ENCODE measurements at places on chromosomes 1 and 21.

DNA sequence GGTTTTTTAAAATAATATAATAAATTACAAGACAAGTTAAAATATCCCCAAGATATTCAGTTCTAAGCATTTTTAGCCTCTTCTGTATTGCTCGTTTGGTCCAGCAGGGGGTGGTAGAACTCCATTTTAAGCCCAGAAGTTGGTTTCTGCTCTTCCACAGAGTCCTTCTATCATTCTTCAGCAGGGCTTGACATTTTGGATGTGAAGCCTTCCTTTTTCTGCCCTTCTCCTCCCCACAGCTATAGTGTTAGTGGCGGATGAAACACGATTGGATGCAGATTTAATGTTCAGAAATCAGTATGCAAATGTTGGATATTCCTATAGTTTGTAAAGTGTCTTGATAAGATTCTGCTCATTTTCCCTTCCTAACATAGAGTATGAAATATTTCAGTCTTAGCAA is 1.4 kb downstream of the NCAM2 start:
- peak; percentile 64 for DNase-seq

DNA sequence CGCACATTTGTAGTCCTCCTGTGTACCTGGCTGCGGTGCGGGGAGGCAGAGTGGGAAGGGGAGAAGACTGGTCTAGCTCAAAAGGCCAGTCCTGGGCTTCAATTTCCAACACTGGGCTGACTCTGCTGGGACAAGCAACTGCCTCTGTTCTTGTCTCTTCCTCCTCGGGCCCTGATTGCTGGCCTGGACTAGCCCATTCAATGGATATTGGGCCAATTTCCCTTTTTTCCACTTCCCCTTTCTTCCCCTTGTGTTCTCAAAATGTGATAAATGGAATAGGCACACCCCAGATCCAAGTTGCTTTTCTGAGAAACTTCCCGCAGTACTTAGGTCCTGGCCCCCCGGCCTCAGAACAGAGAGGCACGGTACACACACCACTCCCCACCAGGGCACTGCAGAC is 48.2 kb downstream of the SPSB1 start:
- no peak for DNase-seq

DNA sequence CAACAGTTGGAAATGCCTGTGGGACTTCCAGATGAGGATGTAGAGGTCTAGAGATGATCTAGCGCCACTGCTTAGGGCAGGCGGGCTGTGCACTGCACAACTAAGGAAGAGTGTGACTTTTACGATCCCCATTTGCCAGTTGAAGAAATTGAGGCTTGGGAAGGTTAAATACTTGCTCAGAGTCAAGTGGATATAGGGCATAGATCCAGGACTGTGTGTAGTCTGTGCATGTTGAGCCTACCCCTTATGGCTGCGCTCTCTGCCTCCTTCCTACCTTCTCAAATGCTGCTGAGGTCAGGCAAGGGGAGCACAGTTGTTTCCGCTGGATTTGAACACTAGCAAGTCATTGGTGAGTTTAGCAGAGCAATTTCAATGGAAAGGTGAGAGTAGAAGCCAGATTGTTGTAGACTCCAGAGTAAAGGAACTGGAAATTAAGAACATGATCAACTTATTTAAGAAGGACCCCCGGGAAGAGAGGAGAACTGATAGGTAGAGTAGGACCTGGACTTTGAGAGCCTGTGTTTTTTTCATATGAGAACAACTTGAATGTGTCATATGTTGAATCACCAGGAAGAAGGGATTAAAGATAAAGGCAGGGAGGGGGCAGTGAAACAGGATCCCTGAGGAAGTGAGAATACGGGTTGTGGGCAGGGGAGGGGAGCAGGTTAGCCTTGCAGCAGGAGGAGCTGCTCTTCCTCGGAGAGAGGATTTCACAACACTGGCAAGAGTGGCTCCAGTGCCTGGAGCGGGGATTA is 2.7 kb downstream of the CAPN2 start:
- no peak for DNase-seq

DNA sequence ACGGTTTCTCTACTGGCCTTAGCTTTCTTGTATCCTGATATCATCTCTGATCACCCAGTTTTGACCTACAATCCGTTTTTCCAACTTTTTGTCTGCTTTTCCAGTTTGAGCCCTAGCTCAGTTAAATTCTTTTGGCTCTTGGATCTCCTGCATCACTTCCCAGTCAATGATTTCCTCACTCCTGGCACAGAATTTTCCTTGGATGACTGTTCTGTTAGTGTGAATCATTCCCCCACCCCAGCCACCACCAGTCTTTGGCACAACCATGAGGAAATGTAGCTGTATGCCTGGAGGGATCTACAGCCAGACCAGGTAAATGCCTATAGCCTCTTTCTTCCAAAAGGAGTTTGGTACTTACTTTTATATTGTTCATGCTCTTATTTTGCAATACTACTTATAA is 187.2 kb upstream of the PTGFR start:
- DNase-seq: no peak

DNA sequence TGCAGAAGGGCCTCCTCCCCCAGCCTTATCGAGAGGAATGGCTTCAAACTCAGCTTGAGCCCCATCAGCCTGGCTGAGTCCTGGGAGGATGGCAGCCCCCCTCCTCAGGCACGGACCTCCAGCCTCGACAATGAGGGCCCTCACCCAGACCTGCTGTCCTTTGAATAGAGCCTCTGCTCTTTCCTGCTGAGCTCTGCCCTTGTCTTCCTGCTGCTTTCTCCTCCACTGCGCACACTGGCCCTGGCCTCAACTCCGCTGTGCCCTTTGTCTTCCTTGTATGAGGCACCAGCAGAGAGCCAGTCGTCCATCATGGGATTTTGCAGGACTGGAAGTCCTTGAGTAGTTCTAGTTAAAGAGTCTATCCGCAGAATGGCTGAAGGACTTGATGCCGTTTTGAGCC is 2.0 kb downstream of the C1orf226 start:
- DNase-seq: no peak

- no peak for DNase-seq
These were observed 340.4 kb downstream of the USP25 start for GRCh38 chr21:16070207-16070651.

DNA sequence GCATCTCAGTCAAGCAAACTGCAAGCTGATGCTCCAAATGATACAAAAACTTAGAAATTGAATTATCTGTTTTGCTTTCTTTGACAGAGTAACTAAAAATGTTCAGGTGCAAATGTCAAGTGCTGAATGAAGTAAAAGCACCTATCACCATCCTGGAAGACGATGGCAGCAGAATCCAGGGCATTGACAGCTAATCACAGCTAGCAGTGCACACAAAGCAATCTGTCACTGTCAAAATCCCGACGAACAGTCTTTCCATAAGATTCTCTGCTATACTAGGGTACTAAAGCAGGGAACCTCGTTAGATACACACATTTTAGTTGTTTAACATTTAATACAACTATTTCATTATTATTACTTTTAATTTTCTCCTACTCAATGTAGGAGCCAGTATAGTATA is 233.3 kb downstream of the BRINP3 start:
- DNase-seq: no peak

- DNase-seq: no peak
These were observed 36.7 kb downstream of the EGLN1 start for GRCh38 chr1:231385416-231385748.

DNA sequence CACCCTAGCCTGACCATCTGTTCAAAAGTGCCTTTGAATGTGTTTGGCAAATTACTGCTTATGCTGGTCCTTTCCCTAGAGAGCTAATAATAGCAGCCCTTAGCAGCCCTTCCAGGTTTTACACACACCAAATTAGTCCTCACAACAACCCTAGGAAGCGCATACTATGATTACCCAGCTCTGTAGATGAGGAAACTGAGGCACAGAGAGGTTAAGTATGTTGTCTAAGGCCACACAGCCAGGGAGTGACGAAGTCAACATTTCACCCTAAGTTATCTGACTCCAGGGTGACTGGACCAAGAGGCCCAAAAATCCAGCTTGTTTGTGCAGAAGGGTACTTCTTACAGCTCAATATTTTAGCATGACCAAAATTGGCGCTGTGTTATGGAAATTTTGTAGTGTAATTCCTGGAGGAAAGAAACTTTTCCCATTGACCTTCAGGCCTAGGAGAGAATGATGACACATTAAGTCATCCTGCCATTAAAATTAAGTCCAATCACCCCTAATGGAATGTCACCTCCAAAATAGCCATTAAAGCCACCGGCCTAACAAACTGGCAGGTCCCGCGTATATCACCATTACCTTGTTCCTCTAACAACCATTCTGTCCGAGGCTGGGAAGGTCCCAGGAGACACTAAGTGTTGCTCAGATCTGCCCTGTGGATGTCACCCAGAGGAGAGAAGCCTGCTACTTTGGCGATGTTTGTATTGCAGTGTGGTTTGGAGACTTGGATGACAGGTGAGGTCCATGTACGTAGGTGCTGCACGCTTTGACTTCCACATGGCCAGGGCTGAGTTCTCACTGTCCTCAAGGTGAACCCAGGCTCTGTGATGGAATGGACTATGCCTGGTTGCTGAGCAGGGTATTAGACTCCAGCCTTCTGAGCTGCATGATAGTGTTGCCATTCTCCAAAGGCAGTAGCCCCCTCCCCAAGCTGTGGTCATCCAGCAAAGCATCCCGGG is 258.3 kb downstream of the TOMM20 start:
- DNase-seq: no peak

GRCh38 chr1:59089036-59089798 is 207.7 kb upstream of the FGGY start:
- no peak for DNase-seq

- peak; percentile 47 for DNase-seq
These were observed 2.9 kb upstream of the CCN1 start for GRCh38 chr1:85577419-85578320.

DNA sequence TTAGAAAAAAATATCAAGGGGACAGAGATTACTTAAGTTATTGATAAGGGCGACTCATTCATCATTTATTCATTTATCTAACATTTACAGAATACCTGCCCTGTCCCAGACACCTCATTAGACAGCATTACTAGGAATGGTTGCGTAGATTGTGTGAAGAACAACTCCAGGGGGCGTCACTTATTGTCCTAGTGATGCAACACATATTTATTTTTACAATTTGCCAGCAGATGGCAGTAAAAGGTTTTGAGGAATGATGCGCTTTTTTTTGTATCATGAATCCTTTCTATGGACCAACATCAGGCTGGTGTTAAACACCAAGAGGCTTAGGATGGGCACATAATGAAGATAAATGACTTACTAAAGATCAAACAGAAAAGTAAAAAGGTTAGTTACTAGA is 5.5 kb downstream of the NCAM2 start:
- DNase-seq: peak; percentile 66

DNA sequence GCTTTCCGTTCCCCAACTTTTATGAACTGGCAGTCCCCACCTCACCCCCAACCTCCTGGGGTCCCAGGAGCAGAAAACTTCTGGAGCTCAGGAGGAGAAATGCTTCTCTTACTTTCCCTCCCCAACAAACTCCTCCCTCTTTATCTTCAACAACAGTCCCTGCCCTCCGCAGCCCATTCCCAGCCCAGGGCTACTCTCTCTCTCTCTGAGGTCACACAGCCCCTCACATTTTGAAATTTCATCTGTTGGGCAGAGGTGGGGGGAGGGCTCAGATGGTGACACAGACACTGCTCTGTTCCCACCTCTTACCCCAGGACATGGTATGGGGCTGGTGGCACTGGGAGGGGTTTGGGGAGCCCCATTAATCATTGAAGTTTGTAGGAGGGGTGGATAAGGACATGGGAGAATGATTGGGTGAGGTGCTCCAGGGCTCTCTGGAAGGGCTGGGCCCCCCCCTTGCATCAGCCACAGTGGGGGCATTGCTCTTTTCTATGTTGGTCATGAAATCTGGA is 6.0 kb downstream of the PIK3CD start:
- DNase-seq: peak; percentile 36

DNA sequence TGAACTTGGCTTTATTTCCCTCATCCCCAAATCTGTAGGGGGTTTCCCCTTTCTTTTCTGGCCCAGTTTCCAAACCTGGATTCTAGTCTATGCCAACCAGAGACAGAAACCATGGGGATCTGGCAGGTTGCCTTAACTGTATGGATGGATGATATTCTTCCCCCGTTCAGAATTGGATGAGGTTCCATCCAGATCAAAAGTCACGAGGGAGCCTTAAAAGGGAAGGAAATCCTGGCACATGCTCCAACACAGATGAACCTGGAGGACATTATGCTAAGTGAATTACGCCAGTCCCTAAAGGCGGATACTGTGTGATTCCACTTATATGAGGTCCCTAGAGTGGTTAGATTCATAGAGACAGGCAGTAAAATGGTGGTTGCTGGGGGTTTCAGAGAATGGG is 124.4 kb downstream of the HUNK start:
- no peak for DNase-seq

- DNase-seq: no peak
These were observed 303.6 kb downstream of the LMX1A start for GRCh38 chr1:165052936-165053335.

DNA sequence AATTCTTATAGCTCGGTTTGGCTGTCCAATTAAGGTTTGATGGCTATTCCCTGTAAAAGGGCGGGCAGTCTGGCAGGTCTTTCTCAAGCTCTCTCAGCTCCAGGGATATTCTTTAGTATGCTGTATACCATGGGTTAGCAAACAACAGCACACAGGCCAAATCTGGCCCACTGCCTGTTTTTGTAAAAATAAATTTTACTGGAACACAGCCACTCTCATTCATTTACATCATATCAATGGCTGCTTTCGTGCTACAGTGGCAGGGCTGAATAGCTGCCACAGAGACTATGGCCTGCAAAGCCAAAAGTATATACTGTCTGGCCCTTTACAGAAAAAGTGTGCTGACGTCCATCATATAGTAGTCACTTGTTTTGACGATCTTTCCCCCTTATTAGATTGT is 32.0 kb downstream of the MACO1 start:
- no peak for DNase-seq

DNA sequence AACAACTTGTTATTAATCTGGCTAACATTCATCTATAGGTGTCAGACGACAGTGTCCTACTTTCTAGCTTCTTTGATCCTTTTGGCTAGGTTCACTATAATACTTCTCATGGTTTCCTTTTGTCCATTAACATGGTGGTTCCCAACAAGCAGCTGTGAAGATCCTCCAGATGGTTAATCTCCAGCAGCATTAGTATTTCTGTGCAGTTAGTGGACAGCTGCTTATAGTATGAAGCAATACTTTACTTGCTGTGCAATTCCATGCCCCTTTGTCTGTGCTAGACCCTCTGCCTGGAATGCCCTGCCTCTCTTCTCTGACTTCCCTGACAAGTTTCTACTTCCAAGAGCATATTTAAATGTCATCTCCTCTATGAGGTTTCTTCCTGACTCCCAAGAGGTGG is 41.7 kb upstream of the ARHGAP29 start:
- no peak for DNase-seq

Measured in hematopoietic multipotent progenitor cell treated with erythropoietin and hydrocortisone succinate and interleukin-3 and kit ligand, for 6 days (in vitro differentiated cells).